ENCODE measurements at places on chromosomes 5 and 9.

DNA sequence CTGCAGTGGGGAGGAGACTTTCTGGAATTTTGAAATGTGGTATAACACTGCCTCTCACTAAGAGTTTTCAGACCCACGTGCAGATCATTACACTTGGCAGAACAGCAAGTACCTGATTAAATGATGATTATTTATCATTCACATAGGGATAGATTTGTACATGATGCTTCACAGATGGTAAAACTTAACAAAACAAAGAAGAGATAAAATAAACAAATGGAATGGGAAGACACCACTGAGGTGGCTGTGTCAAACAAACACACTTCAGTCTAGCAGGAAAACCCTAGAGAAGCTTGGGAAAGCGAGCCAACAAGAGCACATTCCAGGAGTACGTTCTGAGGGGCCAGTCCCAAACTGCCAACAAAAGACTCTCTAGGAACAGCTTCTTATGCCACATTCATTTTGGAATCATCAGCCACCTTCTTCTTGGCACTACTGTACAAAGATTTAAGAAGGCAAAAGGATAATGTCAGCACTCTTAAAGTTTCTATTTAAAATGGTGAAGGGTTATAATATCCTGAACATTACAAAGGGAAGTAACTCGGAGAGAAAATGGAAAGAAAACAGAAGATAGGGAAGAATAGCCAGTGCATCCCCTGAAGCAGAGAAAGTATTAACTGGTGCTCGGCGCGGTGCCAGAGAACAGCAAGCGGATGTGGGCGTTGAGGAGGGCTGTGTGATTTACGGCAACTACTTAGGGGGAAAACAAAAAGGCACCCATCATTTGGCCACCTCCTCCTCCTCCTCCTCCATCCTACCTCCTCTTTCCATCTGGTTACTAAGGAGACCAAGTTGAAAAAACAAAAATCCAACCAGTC lies 1.6 kb downstream of the MED27 start:
- DNase-seq, result no peak

DNA sequence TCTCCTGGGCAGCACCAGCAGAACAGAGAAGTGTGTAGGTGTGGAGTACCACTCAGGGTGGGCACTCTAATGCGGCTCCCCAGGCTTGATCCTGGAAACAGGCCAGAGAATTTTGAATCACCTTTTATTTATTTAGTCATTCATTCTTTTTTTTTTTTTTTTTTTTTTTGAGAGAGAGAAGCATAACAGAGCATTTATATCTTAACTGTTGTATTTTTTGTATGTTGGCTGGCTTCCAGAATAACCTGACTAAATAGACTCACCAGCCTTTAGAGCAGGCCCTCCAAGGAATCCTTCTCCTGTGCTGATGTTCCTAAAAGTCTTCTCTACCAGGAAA lies 153.4 kb downstream of the PIK3R1 start:
- no peak for DNase-seq

DNA sequence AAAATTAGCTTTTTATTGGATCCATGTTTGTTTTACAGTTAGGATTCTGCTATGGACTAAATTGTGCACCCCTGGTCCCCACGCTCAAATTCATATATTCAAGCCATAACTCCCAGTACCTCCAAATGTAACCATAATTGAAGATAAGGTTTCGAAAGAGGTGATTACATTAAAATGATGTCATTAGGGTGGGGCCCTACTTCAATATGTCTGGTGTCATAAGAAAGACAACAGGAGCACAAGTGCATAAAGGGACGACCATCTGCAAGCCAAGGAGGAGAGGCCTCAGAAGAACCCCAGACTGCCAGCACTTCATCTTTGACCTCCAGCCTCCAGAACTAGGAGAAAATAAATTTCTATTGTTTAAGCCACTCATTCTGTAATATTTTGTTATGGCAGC lies 7.4 kb upstream of the HNRNPA0 start:
- no peak for DNase-seq

DNA sequence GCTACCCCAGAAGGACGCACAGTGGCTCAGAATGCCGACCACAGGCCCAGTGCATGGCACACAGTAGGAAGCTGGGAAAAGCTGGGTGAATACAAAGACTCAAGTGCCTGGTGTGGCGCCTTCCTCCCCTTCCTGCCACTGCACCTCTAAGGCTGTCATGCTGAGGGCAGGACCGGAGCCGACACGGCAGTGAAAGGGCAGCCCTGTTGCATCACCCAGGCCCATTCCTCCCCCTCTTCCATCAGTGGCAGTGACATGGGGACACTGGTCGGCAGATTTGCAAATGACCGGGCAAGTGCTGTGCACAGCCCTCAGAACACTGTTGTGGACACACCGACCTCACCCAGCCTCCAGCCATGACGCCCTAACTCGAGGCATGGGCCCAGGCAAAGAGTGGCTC lies 84.0 kb downstream of the STK10 start:
- DNase-seq, result no peak

DNA sequence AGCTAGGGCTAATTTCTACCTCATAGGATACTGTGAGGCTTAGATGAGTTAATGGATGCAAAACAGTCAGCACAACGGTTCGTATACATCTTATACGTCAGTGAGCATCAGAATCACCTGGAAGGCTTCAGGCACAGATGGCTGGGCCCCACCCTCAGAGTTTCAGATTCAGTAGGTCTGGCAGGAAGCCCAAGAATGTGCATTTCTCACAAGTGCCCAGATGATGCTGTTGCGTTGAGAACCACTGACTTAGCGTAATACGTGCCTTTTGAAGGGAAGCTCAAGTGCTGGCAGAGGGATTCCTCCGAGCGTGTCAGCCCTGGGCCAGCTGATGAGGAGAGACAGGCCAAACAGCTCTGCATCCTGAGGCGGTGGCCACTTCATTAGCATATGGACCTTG lies 117.1 kb upstream of the WWC1 start:
- no peak for DNase-seq

GRCh38 chr9:86645303-86645702 lies 291.1 kb upstream of the TUT7 start:
- DNase-seq, result no peak

DNA sequence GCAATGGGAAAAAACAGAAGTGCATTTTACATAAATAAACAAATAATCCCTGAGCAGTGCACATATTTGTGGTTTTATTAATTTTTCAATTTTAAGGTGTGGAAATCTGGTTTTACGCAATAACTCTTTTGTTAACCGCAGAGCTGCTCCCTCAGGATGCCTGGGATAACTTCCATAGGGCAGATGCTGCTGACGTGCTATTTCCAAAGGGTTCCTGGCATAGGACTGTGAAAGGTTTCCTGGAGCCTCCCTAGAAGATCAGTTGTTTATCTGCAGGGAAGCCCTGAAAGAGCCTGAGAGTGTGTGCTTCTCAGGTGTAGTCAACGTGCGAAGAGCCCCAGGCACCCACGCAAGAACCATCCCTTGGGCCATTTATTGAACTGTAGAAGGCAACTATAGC lies 443.5 kb downstream of the PLK2 start:
- DNase-seq, result no peak

DNA sequence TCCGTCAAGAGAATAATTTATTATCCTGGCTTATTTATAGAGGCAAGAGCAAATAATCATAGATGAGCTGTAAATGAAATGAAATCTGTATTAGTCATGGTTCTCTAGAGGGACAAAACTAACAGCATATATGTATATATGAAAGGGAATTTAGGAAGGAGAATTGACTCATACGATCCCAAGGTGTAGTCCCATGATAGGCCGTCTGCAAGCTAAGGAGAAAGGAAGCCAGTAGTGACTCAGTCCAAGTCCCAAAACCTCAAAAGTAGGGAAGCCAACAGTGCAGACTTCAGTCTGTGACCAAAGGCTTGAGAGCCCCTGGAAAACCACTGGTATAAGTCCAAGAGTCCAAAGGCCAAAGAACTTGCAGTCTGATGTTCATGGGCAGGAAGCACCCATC lies 515.9 kb upstream of the CYLC2 start:
- DNase-seq, result no peak

GRCh38 chr9:132669698-132670456 lies at the start of gene DDX31:
Gene DDX31 (minus strand): TSS chr9:132669983. CDS start chr9:132669934, 49 bp downstream.
- peak; percentile 89 for DNase-seq

DNA sequence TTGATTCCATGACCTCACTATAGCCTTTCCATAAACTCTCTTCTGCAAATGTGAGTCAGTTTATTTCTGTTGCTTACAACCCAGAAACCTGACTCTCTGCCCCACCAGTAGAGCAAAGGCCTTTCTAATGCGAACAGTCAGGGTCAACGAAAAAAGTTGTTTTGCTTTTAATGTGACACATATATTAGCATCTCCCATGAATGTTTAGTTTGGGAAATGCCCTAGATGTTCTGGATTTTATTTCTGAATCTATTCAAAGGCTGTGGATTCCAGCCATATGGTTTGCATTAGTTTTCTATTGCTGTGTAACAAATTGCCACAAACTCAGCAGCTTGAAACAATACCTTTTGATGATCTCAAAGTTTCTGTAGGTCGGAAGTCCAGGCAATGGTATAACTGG lies 193.5 kb downstream of the GNA14 start:
- no peak for DNase-seq

DNA sequence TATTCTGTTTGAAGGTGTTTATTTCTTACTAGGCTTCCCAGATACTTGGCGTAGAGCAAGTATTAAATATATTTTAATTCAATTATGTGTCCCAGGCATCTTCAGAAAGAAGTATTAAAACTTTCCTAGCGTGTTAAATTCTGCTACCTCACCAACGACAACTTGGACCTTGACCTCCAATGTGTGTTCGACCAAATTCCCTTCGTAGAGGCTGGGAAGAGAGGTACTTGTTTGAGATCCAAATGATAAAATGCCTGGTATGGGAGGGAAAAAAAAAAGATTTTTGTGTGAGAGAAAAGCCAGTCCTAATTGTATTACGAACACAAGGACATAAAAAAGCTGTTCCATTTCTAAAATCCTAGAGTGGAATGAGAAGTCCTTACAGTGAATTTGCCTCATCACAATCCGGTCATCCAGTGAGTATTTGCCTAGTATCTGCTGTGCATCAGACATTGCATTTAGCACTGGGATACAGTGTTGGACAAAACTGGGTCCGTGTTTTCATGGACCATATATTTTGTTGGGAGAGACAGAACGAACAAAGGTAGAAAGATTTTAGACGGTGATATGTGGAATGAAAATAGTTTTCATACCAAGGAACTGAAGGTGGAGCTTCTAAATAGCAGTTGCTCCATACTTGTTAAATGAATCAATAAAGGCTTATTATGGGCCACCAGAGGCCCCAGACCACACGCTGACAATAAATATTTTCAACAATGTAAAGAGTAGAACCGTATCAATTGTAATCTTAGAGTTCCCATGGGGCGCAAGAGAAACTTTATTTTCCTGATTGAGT lies 103.1 kb downstream of the KIF4B start:
- no peak for DNase-seq

- no peak for DNase-seq
Observed at GRCh38 chr5:65778126-65778525, 56.1 kb downstream of the NLN start.

DNA sequence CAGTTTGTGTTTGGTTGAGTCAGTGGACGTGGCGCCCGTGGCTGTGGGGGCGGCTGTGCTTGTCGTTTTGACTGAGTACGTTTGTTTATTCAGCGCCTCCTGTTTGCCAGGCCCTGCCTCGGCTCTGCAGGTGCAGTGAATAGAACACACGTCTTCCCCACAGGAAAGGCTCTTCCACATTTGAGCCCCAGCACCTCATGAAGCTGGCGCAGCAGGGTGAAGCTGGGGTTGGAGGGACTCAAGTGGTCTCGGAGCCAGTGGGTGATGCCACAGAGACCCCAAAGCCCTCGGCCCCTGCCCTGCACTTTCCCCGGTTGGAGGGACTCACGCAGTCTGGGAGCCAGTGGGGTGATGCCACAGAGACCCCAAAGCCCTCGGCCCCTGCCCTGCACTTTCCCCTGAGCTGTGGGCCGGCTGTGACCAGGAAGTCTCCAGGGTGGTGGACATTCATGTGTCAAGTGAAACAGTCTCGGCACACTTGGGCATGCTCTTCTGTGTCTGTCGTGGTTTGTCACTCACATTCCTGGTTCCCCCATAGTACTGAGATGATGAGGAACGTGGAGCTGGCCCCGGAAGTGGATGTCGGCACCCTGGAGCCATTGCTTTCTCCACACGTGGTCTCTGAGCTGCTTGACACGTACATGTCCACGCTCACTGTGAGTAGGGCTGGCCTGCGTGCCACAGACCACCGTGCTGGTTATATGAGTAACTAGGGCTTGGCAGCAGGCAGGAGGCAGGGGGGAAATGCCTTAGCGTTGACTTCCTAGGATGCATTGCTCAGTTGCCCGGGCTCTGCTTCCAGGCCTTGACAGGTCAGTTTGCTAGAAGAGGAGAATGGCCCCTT lies 13.6 kb downstream of the EXOC3 start:
- no peak for DNase-seq

- DNase-seq, result no peak
Observed at GRCh38 chr5:150364004-150364403, 6.5 kb downstream of the TCOF1 start.

DNA sequence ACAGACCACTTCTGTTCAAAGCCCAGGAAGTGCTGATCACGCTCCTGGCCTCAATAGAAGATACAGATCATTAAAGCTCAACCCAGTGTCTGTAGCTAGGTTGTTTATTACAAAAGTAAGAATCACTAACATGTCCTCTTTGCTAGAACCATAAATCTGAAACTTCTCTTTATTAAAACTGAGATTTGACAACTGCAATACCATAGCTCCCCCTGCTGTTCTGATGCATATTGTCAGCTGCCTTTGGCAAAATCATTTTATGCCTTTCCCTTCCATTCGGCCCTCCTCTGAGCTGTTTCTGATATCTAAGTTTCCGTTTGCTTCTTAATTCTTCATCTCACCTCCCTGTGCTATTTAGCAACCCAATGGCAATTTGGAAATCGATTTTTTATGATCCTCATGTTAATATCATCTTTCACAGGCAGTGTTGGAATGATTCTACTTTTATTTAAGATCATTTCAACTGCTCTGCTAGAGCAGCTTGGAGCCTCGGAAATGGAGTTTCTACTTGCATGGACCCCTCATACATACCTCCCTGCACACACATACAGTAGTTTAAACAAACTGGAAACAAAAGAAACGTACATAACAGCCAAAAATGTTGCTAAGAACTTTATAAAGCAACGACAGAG lies 998.8 kb downstream of the MAT2B start:
- peak; percentile 6 for DNase-seq

DNA sequence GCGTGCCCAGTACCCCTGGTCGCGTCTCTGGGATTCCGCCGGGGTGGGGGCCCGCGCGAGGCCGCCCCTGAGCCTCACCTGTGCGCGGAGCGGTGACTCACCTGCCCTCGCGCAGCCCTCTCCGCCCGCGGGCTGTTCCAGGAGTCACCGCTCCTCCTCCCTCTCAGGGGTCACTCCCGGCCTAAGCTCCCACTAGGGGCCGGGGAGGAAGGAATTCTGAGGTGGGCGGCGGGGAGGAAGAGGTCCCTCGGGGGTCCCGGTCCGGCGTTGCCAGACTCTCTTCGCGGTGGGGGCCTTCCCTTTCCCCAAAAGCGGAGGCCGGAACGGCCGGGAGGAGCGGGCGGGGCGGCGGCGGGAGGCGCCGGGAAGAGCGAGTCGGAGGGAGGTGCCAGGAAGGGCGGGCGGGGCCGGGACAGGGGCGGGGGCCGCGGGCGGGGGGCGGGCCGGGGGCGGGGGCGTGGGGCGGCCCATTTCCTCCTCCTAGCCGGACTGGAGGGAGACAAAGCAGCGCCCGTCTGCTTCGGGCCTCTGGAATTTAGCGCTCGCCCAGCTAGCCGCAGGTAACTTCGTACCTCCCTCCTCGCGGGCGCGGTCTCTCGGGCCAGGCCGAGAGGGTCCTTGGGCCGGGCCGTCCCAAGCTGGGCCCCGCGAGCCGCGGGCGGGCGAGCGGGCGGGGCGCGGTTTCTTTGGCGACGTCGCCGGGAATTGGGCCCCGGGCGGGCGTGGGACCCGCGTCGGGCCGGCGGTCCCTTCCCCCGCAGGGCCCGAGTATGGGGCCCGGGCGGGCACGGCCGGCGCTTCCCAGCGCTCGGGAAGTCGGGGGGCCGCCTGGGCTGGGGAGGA lies at the start of gene CTNNA1:
Gene CTNNA1 (plus strand): TSS at position 475 of the 843 bp plus-strand sequence. CDS start 28,500 bp downstream, outside the sequence.
- DNase-seq, result peak; percentile 84

Data from germinal center (tissue), 1 donor.